ENCODE measurements at places on chromosomes 5 and 9.

DNA sequence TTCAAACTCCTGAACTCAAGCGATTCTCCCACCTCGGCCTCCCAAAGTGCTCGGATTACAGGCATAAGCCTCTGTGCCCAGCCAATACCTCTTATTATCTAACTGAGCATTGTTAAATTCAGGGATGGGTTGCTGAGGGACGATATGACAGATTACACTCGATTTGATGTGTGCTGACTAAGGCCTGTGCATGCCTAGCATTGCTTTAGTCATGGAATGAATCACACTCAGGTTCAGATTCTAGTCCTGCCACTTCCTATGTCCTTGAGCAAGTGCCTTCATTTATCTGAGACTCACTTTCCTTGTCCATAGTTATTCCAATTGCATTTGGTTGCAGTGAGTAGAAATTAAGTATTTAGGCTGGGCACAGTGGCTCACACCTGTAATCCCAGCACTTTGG lies 19.5 kb downstream of the THBS4 start:
- no peak for DNase-seq

DNA sequence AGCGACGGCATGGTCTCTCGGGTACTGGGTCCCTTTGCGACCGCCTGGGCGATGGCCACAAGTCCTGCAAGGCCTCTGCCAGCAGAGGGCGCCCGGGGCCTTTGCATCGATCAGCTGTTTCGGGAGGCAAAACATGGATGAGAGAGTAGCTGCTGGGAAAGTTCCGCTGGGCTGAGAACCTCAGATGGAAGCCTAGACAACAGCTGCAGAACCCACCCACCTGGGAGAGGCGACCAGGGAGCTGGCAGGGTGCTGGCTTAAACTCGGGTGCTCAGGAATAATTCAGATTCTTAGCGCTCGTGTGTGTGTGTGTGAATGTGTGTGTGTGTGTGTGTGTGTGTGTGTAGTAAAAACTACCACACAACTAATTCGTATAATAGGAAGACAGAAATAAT lies 50.0 kb downstream of the TRIM32 start:
- DNase-seq: peak; percentile 58

DNA sequence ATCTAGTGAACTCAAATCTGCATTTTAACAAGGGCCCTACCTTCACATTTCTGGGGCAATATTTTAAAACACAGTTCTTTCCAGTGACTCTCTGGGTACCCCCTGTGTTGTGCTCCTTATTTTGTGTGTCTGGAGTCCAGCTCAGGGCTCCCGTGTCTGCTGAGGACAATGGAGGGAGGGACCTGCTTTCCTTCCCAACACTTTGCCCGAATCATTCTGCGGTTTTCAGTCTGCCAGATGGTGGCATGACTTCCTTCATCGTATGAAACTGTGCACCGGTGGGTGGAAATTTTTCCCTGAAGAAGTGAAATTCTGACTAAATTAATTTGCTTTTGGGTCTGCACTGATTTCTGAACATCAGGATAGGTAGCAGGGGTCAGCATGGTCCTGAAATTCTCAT lies 153.6 kb upstream of the CD180 start:
- no peak for DNase-seq

- no peak for DNase-seq
Observed at GRCh38 chr5:160959804-160960203, 107.8 kb upstream of the ATP10B start.

DNA sequence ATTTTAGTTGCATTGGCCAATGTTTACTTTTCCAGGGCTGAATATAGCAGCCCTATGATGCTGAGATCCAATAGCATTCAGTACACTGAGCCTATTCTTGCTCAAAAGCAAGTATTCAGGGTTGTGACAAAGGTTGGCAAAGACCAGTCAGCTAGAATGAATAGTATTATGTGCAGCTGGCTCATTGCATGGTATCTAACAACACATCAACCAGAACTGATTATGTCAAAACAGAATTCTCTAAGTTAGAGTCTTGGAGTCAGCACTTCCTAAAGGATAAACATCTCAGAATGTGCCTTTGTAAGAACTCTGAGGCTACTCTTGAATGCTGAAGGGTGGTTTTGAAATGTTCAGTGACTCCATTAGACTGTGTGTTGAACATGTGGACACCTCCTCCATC lies 774.5 kb upstream of the RGMB start:
- DNase-seq: no peak

DNA sequence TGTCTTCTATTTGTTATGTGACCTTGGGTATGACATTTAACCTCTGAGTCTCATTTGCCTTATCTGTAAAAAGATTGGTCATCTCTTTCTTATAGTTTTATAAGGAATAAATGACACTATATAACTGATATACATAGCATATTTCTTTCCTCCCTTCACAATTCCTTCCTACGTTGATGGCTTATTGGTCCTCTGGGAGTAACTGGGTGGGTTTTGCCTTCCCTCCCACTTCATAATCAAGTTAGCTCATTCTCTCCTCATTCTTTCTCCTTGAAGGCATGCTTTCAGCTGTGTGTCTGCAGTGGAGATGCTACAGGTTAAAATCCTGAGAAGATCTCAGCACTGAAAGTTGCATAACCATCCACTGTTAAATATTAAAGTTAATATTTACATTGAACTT lies 382.4 kb downstream of the TMEM38B start:
- no peak for DNase-seq

DNA sequence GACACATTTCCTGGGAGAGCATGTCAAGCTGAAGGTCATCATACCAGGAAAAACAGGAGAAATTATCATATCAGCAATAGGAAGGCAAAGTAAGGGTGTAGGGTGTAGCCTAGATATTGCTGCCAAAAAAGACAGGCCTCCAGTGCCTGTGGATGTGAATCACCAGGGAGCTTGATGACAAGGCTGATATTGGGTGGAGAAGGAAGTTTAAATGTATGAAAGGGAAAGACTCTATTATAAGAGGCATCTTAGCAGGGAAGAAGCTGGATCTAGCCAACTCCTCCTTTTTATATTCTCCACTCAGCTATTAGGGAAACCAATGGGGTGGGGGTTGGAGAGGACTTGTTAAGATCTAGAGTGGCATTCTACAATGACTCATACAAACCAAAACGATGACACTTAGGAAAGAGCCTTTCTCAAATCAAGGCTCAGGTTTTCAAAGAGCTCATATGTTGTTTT lies 13.4 kb upstream of the TXNDC8 start:
- DNase-seq: no peak

DNA sequence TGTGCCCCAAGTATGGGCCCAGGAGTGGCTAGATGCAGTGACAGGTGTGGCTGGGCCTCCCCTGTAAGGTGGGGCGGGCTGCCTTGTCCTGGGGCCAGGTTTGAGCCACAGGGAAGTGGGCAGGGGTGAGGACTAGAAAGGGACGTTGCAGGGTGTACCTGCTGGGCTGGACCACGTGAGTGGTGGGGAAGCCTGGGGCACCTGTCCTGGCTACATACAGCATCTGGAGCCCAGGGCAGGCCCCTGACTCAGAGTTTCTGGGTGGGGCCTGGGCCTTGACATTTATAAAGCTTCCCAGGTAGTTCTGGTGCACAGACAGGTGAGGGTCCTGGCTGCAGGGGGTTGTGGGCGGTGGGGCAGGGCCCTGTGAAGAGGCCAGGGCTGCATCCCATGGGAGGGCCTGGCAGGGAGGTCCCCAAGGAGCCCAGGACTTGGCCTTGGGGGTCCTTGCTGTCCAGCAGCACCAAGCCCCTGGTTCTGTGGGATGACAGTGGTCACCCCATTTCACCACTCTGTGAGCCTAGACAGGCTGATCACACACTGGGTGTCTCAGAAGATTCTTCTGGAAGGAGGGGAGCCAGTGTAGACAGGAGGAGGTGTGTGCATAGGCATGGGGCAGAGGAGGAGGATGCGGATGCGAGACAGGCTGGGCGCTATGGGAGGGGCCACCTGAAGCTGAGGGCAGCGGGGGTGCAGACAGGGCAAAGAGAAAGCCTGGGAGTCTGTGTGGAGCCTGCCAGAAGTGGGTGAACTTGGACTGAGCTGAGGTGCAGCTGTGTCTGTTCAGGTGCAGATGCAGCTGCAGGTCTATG lies 94.0 kb downstream of the PHF2 start:
- no peak for DNase-seq

DNA sequence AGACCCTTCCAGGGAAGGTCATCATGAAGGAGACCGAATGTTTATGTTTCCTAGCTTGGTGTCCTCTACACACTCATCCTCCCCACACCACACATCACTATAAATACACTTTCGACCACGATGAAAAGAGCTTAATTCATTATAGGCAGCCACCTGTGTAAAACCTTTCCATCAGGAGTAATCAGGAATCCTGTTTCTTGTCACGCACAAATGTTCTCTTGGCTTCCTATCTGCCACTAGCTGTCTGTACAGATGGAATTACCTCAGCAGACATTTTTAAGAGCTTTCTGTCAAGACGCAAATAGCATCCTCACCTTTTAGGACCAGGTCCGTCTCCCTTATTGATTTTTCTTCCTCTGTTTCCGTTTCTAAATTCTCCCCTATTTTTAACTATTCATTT lies 79.1 kb downstream of the CYFIP2 start:
- DNase-seq: no peak

- no peak for DNase-seq
Observed at GRCh38 chr5:31577438-31577837, 45.3 kb downstream of the C5orf22 start.

GRCh38 chr5:176166427-176166826 lies 71.8 kb upstream of the SIMC1 start:
- DNase-seq: no peak

- no peak for DNase-seq
Observed at GRCh38 chr9:20016611-20017010, 227.8 kb upstream of the SLC24A2 start.

DNA sequence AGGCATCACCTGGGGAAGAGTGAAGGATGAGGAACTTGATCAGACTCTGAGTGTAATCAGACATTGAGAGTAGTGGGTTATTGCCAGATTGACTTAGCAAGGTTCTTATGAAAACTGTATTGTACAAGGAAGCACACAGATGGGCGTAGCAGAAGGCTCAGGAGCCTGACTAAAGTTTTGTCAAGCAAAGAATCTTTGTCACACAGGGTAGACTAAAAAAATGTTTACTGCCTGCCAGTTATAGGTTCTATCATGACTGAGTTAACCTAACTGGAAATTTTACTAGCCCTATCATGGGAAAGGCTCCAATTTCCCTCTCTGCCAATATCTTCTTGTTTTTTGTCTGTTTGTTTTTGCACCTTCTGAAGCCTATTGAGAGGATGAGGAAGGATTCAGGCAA lies 19.1 kb downstream of the CAMK4 start:
- no peak for DNase-seq

- no peak for DNase-seq
Observed at GRCh38 chr9:99062549-99062948, 42.4 kb upstream of the TGFBR1 start.

Data from GM19239 (cell line).